ENCODE measurements at places on chromosomes 6 and 20.
A peak's percentile ranks its signal among the peaks of the same experiment; 100 is the strongest.

- DNase-seq = no peak
These were observed 30.1 kb upstream of the IBTK start for GRCh38 chr6:82277686-82278085.

DNA sequence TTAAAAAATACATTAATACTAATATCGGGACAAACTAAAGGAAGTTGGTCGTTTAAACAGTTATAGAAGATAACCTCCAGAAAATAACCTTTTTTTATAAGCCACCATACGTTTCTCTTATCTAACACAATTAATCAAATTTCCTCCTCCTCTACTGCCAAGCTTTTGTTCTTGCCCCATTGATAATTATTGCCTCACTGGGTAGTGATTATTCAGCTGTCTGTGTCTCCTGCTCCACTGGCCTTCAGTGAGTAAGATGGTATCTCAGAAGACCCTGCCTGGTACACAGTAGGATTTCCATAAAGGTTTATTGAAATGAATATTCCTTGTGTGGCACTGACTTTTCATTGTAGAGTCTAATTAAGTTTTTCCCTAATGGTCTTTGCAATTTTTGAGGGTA is 165.5 kb upstream of the SCGN start:
- no peak for DNase-seq

GRCh38 chr6:43505718-43506117 is 4.4 kb downstream of the LRRC73 start:
- no peak for DNase-seq

- DNase-seq = no peak
These were observed 86.4 kb downstream of the LY86 start for GRCh38 chr6:6674872-6675271.

DNA sequence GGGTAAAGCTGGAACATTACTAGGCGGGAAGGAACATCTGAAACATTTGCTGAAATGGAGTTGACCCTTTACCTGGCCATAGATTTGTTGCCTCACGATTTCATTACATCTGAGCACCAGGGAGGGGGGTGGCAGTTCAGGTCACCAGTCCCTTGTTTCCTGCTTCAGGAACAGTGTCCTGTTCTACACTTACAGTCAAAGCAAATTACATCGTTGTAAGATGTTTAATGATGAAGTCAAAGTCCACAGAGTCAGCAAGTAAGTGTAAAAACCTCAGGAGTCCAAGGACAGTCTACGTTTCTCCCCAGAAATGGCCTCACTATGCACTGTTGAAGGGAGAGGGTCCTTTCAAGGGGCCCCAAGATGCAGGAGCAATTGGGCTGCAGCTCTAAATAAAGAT is 8.9 kb upstream of the MICB start:
- DNase-seq = no peak

DNA sequence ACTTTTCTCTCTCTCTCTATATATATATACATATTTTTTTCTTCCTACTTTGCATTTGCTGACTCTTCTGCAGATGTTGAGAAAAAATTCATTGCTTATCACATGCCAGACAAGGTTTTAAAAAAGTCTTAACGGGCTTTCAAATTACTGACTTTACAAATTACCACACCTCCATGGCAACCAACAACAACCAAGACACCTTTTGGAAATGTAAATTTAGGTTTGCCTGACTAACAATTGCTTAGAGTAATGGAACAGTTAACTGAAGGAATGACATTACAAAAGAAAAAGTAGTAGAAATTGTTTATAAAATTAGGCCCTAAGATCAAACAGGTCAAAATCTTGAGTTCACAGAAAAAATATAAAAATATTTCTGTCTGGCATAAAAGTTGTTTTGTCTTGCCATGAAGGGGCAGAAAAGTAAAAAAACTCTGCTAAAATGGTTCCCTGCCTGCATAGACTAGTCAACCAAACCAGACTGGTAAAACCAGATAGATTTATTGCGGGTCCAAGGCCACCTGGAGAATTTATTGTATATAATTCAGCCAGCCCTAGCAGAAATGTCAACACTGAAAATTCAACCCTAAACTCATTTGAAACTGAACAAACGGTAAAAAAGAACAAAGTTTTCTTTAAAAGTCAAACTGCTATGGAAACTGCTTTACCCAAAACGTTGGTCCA is 92.8 kb upstream of the FRMD1 start:
- no peak for DNase-seq

- DNase-seq = no peak
These were observed 88.0 kb upstream of the CD83 start for GRCh38 chr6:14029605-14030004.

DNA sequence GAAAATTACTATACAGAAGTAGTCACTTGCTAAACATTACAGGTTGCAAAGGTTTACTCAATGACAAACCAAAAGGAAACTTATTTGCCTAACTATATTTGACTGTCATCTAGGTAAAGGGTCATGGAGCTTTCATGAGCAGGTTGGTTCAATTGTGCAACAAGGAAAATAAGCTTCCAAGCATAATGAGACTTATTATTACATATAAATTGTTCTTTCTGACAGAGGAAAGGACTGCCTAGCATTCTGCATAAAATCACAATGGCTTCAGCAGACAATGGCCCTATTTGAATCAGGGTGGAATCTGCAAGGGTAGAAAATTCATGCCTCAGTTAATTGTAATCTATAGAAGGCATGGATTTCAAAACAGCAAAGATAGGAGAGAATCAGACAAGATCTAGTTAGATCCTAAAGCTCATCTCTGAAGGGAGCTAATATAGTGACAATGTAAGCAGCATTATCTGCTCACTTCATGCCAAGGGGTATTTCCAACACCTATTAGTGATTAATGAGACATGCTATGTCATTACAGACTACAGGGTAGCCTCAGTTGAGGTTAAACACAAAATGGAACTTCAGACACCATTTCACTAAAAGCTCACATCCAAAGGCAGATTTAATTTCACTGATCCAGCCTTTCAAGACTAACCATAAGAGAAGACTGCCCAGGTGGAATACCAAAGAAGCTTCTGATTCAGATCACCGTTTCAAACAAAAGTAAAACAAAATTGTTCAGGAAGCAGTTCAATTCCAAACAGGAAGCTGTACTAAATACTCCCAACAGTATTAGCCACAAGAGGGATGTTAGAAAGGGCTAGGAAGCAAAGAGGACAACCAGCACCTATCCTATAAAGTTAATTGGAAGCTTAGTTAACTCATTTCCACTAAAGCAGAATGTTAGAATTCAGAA is 8.5 kb downstream of the STAU1 start:
- no peak for DNase-seq

- no peak for DNase-seq
These were observed 283.9 kb upstream of the MAN1A1 start for GRCh38 chr6:119633461-119633860.

- no peak for DNase-seq
These were observed 40.3 kb downstream of the NKAIN2 start for GRCh38 chr6:123844011-123844410.

- DNase-seq = peak; percentile 56
These were observed 24.7 kb downstream of the TTLL9 start for GRCh38 chr20:31894980-31895675.

DNA sequence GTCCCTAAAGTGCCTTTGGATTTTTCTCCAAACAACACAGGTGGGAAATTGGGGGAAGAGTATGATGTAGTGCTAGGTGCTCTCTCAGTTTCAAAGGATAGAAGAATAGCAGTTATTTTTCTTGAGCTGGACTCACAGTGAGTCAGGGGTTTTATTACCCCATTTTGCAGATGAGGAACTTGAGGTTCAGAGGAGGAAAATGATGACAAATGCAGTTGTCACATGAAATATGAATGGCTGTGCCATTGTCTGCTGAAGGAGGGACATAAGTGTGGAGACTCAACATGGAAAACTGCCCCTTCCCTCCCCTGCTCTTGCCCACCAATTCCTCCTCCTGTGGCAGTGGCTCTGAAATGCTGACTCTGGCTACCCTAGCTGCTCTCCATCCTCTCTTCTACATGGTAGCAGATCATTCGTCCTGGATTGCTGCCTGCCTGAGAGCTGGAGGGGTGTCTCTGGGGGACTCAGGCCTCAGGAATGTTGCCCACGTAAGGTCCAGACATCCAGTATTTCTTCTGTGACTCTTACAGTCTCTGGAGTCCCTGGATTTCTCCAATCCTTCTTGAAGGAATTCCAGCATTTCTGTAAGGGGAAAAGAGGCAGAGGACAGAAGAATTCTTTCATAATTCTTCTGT is 37.6 kb upstream of the EPB41L1 start:
- no peak for DNase-seq

DNA sequence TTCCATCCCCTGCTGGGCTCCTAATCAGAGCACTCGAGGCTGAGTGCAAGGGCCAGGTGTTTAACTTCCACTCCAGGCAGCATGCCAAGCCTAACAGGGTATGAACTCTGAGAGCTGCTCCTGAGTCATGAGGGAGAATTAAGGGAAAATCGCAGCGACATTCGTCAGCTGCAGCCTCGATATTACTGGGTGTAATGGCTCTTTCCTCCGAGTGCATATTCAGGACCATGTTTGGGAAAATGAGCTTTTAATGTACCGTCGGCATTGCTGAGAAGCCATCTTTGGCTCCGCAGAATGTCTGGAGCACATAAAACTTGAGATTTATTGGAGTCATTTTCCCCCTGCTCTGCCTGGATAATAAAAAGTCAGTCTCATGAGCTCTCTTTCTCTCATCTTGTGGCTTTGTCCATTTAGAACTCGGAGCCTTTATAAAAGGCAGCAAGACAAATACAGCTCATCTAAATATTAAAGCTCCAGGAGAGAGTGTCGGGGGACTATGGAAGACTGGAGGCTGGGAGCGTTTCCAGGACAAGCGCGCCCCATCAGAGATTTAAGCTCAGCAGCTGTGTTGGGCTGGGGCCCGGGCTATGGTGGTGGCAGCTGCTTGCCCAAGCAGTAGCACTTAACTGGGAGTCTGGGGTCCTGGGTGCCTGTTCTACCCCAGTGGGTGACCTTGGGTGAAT is 103.7 kb downstream of the TOX2 start:
- DNase-seq = no peak

DNA sequence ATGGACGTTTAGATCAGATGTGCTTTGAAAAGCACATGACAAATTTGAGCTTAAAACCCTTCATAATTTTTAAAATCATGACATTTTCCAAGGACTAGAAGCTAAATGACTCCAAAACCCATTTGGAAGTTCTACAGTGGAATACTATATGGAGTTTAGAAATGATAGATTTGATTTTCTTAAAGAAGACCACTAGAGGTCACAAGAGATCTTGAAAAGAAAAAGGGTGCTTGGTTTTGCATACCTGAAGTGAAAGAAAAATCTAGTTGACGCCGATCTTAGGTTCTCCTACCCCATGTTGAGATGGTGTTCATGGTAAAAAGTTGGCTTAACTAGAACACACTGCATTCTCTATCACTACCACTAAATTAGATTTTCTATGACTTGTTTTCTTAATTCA is 31.5 kb downstream of the CFAP61 start:
- no peak for DNase-seq

GRCh38 chr6:129709769-129710449 is at the start of gene ARHGAP18:
TSS of gene ARHGAP18 (minus strand) at chr6:129710177. CDS start at chr6:129710136, 41 bp downstream.
- peak; percentile 25 for DNase-seq

- DNase-seq = no peak
These were observed 44.8 kb upstream of the FABP7 start for GRCh38 chr6:122734529-122735395.

GRCh38 chr6:4736371-4736873 is 39.8 kb upstream of the CDYL start:
- no peak for DNase-seq

DNA sequence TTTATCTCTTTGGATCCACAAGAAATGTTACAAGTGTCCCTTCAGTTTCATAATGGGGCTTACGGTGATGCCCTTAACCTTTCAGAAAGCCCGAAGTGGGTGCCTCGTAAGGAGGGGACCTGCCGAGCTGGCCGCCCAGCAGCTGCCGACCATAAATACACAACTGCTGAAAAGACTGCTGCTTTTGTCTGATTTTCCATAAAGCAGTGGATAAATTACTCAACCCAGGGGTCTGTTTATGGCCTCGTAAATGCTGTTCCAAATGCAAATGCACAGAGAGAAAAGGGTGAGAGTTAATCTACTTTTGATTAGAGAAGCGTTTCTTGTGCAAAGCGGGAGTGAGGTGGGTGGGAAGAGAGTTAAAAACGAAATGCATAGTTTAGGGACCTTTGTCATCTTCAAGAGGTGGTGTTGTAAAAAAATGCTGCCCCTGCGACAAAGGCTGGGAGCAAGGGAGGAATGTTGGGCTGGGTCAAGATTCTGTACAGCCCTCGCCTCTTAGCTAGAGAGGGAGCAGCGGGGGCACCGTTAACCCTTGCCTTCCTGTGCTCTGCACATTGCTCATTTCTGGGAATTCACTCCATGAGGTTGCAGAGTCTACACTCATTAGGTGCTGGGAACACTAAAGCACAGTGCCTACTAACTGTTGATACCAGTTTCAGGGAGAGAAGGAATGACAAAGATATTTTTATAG is 112.0 kb upstream of the MTHFD1L start:
- no peak for DNase-seq

DNA sequence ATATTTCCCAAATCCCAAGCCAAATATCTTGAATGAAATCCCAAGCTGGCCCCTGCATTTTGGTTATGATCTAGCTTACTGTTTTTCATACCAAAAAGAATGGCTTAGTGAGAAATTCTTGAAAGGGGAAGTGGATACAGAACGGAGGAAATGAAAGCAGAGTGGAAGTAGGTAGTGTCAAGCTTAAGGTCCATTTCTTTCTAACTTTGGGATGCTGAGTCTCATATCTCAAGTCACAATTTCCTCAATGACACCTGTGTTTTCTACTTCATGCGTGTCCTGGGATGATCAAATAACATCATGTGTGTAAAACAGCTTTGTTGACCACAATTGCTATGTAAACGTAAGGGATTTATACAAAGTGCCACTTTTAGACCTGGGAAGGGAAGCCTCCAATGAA is 238.8 kb upstream of the SLC35B3 start:
- DNase-seq = no peak

- DNase-seq = no peak
These were observed 37.9 kb upstream of the PRL start for GRCh38 chr6:22334778-22335177.

- DNase-seq = no peak
These were observed 517.2 kb downstream of the DHX35 start for GRCh38 chr20:39479196-39479810.

DNA sequence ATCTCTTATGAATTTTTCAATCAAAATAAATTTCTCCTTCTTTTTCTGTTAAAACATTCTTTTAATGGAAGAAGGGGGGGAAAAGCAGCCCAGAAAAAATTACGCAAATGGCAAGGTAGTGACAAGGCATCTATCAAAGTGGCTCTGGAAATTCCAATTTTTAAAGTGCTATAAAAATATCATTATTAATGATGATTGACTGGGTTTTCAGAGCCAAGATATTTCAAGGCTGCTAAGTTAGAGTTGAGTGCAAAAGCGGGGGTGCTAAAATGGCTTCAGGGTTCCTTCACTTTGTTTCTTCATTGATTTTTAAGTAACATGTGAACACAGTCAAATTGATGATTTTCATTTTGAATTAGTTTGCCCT is 171.6 kb upstream of the CITED2 start:
- DNase-seq = no peak

- no peak for DNase-seq
These were observed 84.1 kb downstream of the SNX5 start for GRCh38 chr20:17884307-17885003.

DNA sequence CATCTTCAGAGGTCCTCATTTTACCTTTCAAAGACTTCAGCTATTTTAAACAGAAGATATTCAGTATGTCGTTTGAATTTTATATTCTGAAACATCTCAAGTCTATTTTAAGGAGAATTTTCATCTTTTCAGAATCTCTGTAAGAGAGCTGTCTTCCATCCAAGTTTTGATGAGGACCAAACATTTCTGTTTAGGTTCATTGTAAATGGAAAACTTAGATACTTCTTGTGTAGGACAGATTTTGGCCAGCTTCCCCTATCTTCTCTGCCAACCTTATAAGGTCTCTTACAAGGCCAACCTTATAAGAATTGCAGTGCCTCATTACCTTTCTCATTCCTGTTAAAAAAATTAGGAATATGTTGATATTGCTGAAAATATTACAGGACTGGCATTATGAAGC is 88.1 kb downstream of the AKAP7 start:
- DNase-seq = no peak

Measured in GM12891 (cell line).